ENCODE measurements at places on chromosomes 12 and 14.

GRCh38 chr14:23910101-23910875, 43.3 kb upstream of the DHRS4 start:
- DNase-seq, result peak; percentile 15

DNA sequence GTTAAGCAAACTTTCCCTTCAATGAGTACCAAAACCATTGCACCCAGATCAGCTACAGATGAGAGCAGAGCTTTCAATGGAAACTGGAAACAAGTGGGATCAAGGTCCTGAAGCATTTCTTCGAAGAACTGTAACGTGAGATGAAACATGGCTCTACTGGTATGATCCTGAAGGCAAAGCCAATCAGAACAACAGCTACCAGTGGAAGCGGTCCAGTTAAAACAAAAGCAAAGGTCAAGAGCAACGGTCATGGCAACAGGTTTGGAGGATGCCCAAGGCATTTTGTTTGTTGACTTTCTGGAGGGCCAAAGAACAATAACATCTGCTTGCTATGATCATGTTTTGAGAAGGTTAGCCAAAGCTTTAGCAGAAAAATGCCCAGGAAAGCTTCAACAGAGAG, 137.9 kb upstream of the CPSF6 start:
- no peak for DNase-seq

DNA sequence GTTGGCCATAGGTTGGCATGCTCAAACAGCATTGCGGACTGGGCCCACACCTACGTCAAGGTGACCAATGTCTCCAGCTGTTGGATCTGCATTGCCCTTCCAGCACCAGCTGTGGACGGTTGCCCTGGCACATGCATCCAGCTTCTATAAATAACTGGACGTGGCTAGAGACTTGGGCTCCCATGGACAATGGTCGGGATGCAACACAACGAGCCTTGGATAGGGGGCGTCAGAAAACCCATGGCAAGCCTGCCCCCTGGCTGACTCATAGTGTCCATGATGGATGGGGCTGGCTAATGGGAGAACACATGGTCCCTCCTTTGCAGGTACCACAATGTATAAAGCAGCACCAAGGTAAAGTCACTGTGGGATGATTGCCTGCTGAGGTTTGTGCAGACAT, 331.6 kb upstream of the FAR2 start:
- no peak for DNase-seq

- peak; percentile 84 for DNase-seq
Measured at GRCh38 chr14:56117765-56118610, at the start of gene PELI2. TSS of gene PELI2 (plus strand) at chr14:56118411. CDS start at chr14:56118661, 250 bp downstream.

- DNase-seq, result no peak
Measured at GRCh38 chr12:29816874-29817725, 33.4 kb upstream of the TMTC1 start.

GRCh38 chr12:10867381-10867780, 16.7 kb downstream of the PRH1 start:
- DNase-seq, result no peak

DNA sequence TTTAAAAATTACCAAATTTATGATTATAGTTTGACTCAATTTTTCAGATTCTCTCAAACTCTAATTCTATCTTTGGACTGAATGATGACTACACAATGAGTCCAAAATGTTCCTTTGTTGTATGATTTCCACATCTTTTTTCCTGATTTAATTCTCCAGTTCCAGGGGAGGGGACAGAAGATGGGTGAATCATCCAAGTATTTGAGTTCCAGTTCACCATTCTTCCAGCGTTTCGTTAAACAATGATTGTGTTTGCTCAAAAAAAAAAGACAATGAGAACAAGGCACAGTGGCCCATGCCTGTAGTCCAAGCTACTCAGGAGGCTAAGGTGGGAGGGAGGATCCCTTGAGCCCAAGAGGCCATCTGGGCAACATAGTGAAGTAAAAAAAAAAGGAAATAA, 23.8 kb downstream of the BAZ1A start:
- DNase-seq, result no peak

DNA sequence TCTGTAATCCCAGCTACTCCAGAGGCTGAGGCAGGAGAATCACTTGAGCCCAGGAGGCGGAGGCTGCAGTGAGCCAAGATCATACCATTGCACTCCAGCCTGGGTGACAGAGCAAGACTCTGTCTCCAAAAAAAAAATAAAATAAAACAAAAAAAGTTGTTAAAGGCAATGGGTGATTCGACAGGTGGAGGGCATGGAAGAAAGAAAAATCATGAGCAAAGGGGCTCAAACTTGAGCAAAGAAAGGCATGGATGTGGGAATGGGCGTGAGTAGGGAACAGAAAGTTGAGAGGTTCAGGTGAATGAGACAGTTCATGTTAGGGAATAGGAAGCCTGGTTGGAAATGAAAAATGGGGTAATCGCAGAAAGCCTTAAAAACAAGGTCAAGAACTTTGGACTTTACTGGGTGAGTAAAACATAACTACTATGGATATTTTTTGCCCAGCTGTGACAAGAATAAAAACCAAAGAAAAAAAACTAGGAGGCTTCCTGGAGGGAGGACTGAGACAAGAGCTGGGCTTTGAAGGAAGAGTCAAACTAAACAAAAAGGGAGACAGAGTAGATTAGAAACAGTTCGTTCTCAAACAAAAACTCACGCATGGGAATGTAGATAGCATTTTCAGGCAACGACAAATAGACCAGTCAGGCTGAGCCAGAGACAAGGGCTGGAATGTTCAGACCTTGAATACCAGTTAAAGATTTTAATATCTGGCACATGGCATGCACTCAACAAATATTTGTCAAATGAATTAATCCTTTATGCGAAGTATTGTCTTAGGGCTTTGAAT, 18.8 kb downstream of the PYM1 start:
- no peak for DNase-seq

DNA sequence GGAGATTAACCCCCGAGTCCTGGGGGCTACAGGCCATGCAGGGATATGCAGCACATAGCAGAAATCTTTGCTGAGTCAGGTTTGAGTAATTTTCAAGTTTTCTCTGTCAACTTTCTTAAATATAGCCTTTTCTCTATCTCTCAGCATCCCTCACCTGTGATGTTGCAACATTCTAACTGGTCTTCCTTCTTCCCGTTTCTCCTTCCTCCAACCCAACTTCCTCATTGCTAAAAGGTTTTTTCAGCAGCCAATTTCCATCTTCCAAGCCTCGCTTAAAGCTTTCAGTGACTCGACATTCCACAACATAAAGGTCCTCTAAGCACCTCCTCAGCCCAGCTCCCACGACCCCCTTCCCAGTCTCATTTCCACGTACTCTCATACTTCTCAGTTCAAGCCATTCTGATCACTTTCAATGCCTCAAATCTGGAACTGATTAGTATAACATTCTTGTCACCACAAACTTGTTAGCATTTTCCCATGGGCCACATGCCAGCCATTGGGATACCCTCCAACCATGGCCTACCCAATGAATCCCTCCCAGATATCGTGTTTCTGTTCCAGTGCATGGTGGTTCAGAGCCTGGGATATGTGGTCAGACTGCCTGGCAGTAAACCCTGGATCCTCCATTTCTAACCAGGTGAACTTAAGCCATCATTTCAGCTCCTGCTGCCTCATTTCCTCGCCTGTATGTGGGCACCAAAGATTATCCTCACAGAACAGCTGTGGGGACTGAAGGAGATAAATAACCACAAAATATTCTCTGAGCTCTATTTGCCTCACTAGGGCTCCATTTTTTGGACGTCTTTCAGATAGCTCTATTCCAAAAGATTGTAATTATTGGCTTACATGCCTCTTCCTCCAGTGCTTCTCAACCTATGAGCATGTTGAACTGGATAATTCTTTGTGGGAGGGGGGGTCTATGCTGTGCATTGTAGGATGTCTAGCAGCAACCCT, 65.8 kb downstream of the KCNK10 start:
- no peak for DNase-seq

DNA sequence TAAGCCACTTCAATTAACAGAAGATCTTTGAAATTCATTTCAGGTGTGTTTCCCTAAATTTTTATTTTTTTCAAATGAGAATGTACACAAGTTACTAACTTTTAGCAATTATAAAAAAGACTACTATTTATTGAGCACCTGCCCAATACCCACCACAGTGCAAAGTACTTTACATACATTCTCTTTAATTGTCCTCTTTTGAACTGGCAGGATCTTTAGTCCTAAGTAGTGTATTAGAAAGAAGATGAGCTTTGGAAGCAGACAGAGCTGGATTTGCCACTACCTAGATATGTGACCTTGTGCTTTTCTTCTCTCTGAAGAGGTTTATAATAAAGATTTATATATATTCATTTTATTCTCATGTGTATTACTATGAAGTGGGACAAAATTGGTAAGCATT, 63.7 kb downstream of the TMEM117 start:
- DNase-seq, result no peak

DNA sequence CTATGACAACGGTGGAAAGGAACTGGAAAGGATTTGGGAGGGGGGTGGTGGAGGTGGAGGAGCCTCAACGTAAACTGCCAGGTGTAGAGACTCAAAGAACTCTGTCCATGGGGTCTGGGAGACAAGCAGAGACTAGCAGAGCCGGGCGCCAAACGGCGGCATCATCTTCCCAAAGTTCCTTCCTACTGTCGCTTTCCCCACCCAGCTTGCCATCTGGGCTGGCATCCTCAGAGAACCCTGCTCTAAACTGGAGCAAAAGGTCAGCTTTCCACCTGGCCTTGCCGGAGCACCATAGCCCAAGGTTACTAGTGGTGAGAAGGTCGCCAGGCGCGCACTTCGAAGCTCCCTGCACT, 4.0 kb upstream of the IRF2BPL start:
- no peak for DNase-seq

DNA sequence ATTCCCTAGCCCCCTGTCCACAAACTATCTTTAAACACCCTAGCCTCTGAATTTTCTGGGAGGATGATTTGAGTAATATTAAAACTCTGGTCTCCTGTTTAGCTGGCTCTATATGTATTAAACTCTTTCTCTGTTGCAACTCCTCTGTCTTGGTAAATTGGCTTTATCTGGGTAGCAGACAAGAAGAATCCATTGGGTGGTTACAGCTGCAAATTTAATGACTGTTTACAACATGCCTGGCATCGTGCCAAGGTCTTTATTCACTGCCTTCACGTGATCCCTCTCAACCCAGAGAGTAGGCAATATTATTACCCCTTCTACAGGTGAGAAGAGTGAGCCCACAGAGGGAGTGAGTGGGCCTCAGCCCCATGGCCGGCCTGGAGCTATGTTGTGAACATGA, 77.8 kb upstream of the MYL2 start:
- no peak for DNase-seq

- DNase-seq, result no peak
Measured at GRCh38 chr12:73106296-73106695, 834.1 kb downstream of the TRHDE start.

DNA sequence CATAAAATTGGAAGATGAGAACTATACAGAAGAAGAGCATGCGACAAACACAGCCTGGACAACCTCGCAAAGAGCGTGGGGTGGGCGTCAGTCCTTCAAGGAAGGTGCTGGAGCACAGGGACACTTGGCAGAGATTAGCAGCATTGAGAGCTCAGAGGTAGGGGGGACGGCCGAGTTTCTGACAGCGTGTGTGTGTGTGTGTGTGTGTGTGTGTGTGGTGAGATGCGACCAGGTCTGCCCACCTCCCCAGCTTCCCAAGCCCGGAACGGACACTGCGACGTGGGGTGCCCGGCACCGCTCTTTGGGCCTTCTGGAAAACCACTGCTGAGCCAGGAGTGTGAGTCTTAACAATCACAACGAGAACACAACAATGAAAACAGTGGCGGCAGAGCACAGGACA, 17.9 kb upstream of the FBXO21 start:
- DNase-seq, result no peak

DNA sequence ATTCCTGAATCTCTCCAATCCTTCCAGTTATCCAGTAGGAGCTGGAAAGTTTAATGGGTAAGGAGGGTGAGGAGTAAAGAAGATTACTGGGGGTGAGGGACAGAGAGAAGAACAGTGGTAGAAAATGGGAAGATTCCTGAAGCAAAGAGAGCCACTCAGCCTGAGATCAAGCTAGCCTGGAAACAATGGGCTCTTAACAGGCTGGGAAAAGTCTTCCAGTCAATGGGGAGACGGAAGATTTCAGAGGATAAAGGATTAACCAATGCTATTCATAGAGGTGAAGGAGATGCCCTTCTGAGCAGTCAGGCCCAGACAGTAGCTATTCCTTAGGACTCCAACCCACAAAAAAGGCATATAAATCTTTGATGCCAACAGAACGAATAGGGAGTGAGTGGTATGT, 14.8 kb downstream of the GDF11 start:
- DNase-seq, result no peak

DNA sequence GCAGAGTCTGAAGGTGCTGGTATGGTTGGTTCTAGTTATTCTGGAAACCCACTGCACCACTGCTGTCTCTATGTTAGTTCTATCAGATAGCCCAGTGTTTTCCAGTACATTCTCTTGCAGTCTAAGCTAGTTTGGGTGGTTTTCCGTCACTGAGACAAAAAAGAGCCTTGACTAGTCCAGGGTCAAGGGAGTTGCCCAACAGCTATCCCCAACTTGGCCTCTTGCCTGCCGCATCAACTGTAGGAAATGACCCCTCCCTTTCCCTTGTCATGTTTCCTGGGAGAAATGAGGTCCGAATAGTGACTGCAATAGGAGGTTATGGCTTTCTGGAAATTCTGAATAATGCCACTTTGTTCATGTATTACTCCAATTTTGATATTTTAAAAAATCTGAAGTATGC, 160.4 kb downstream of the EFCAB11 start:
- DNase-seq, result no peak
